ENCODE measurements at places on chromosomes 11 and 22.

- DNase-seq, result no peak
These were observed 7.3 kb downstream of the INS start for GRCh38 chr11:2153581-2154194.

- no peak for DNase-seq
These were observed 1.8 kb downstream of the BSCL2 start for GRCh38 chr11:62705413-62705812.

DNA sequence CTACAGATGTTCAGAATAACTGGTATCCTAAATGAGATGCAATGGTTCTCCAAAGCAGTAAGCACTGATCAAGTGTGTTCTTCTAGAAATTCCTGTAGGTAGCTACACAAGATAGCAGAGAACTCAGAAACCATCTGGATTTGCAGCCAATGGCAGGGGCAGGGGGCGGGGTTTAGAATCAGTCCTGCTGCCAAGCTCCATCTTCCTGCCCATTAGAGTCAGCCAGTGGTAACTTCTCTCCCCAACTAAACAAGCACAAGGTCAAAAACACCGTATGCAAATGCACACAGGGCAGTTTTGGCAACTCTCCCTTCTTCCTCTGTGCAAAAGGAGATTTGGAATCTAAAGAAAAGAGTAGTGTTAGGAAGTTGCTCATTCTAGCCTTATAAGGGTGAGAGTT is 237.5 kb upstream of the CCDC90B start:
- DNase-seq, result no peak

DNA sequence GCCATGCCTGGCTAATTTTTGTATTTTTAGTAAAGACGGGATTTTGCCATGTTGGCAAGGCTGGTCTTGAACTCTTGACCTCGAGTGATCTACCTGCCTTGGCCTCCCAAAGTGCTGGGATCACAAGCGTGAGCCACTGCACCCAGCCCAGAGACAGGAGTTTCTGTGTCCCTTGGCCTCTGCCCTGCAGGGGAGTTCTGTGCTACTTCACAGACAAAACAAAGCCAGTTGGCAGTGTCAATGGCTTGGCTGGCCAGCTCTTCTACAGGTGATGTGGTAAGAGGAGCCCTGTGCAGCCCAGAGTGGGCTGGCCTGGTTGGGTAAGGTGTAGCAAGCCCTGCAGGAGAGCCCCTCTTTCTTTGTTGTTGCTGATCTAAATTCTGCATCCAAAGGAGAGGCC is 60.5 kb upstream of the SHISAL1 start:
- no peak for DNase-seq

DNA sequence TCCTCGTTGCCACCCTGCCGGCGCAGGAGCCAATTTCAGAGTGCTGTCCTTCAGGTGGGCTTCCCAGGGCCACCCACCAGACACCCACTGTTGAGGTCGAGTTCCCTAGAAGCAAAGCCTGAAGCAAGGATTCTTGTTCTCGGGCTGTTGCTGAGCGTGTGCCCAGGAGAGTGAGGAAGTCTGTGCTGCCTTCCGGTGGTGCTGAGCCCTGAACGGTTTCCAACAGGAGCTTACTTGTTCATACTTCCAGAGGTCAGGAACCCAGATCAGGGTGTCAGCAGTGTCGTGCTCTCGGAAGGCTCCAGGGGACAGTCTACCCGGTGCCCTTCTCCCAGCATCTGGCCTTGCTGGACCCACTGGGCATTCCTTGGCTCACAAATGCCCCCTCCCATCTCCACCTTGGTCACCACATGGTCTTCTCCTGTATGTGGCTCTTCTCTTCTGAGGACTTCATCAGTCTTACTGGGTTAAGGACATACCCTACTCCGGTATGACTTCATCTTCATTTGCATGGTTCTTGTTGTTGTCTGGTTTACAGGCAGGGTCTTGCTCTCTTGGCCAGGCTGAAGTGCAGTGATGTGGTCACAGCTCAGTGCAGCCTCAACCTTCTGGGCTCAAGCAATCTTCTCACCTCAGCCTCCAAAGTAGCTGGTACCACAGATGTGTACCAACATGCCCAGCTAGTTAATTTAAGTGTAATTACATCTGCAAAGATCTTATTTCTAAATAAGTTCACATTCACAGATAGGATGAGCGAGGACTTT is 11.2 kb downstream of the SLC25A1 start:
- DNase-seq, result no peak

DNA sequence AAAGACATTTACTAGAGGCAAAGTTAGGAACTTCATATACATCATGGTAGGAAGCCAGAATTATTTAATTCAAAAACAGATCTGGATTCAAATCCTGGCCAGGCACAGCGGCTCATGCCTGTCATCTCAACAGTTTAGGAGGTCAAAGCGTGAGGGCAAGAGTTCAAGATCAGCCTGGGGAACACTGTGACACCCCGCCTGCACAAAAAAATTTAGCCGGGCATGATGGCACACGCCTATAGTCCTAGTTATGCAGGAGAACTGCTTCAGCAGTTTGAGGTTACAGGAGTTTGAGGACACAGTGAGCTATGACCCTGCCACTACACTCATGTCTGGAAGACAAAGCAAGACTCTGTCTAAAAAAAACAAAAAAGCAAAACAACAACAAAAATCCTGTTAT is 8.9 kb downstream of the MRTFA start:
- no peak for DNase-seq

DNA sequence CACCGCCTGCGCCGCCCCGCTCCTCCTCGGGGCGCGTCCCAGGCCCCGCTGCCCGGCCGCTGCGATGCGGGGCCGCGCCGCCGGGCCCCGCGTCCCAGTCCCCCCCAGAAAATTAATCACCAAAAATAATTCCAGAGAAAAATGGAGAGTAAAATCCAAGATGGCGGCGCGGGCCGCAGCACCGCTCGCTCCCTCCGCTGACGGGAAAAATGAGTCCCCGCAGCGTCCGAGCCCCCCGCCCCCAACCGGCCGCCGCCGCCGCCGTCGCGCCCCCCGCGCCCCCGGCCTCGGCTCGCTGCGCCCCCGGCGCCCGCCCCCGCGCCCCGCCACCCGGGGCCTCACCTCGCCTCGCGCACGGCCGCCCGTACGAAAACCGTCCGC is at the start of gene KMT5B:
Gene KMT5B, minus strand, starts transcription at position 162 of the 381 bp plus-strand sequence. CDS start 23,220 bp downstream, outside the sequence.
- no peak for DNase-seq

DNA sequence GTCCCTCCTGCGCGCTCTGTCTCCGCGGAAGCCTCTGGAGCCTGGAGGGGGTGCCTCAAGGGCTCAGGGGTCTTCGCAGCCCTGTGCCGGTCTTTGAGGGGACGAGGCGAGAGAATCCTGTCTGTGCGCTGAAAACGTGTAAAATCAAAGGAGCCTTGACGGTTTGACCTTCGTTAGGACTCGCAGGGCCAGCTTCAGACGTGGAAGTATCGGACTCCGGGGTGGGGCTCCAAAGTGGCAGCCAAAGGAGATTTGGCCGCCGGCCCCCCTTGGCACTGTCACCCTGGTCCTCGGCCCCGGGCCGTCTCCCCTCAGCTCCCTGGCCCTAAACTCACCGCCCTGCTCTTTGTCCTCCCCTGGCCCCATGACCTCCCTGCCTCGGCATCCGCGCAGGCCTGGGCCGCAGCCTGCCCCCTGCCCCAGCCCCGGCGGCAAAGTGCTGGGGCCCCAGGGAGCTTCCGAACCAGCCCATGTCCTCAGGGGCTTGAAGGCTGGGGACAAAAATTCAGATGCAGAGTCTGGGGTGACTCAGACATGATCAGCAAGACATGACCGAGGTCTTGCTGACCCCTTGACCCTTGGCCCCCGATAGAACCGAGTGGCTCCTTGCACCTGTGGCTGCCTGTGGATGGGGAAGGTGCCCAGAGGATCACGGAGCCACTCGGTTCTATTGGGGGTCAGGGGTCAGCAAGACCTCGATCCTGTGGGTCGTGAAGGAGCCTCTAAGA is 6.9 kb upstream of the PHRF1 start:
- DNase-seq, result no peak

- no peak for DNase-seq
These were observed 44.0 kb upstream of the ATXN10 start for GRCh38 chr22:45627489-45628233.

DNA sequence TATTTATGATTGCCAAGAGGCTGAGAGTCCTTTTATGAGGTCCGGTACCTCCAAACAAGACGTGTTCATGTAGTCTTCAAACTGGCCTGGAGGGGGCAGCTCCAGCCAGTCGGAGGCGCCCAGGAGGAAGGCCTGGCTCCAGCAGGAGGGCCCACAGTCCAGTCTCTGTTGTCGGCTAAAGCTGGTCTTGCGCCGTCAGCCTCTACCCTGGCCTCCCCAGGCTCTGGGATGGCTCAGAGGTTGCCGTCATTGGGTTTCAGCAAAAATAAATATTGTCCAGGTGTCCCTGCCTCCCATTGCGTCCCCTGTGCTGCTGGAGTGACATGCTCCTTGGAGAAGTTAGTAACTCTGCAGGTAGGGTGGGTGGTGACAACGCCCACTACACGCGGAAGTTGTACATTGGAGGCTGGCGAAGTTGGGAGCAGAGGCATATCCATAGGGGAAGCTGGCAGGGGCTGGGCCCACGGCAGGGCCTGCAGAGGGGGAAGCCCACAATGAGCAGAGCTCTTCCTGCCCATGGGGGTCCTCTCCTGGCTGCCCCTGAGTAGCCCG is 1.0 kb upstream of the SLC25A1 start:
- peak; percentile 19 for DNase-seq

GRCh38 chr11:79150320-79150719 is 290.5 kb downstream of the TENM4 start:
- no peak for DNase-seq

DNA sequence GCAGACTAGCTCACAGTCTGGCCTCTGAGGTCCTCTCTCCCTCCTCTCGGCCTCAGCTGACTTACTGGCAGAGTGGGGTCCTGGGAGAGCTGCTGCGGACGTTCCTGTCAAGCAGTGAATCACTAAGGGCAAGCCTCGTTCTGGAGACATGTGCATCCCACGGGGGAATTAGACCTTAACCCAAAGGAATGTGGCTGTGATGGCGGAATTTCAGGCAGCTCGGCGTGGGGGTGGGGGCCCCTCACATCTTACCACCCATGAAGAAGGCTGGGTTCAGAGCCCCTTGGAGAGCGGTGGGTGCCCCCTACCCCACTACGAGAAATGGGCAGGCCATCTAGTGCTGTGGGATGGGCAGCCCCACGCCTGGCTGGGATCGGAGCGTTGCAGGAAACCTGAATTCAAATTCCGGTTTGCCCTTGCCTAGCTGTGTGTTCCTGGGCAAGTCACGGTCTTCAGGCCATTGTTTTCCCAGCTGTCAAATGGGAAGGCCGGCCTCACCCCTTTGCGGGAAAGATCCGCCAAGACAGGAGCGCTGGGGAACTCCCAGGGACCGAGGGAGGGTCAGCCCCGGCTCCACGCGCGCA is 554 bp downstream of the LRRC32 start:
- DNase-seq, result no peak

- DNase-seq, result no peak
These were observed 919.2 kb downstream of the METTL15 start for GRCh38 chr11:29027436-29027835.

DNA sequence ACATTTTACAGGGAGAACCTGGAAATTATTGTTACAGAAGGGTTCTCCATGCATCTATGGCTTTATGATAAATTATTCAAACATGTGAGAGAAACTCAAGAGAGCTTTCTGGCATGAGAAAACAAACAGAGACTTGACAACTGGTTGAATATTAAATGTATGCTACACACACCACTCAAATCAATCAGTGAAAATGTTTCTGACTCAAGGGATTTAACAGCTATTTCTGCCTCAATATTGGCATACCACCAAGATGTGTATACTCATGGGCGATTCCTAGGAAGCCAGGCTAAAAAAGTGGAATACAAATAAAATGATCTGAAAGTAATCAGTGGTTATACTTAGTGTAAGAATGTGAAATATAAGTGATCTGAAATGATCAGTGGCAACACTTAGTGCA is 15.8 kb upstream of the OR51T1 start:
- DNase-seq, result no peak

DNA sequence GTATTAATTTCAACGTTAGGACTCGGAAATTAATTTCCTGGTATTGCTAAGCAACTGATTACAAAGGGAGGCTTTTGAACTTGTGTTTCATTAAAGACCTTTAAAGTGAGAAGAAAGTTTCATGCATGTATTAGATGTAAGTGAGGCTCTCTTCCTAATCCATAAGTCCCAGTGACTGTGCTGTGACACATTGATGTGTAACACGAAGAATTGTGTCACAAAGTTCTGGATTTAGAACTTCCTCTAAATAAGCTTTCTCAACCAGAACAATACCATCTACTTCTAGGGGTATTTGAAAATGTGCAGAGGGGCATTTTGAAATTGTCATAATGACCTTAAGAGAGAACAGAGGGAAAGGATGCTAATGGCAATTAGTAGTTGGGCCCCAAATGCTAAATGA is 14.4 kb downstream of the DCUN1D5 start:
- no peak for DNase-seq

DNA sequence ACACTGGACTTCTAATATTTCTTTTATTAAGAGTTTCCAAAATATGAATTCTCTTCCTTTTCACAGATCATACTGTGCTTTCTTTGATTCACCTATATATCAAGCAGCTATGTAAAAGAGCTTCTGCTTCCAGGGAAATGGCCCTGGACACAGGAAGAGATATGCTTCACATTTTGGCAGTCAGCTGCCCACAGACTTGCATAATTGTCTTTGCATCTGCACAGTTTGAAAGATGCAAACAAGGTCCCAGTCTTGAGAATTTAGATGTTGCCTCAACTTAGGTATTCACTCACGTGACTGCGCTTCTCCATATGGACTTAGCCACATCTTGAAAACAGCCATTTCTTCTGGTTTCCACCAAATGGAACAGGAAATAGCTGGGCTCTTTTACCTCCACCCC is 92.3 kb upstream of the POU2AF2 start:
- DNase-seq, result no peak

GRCh38 chr11:46504817-46505613 is 88.8 kb downstream of the AMBRA1 start:
- no peak for DNase-seq

DNA sequence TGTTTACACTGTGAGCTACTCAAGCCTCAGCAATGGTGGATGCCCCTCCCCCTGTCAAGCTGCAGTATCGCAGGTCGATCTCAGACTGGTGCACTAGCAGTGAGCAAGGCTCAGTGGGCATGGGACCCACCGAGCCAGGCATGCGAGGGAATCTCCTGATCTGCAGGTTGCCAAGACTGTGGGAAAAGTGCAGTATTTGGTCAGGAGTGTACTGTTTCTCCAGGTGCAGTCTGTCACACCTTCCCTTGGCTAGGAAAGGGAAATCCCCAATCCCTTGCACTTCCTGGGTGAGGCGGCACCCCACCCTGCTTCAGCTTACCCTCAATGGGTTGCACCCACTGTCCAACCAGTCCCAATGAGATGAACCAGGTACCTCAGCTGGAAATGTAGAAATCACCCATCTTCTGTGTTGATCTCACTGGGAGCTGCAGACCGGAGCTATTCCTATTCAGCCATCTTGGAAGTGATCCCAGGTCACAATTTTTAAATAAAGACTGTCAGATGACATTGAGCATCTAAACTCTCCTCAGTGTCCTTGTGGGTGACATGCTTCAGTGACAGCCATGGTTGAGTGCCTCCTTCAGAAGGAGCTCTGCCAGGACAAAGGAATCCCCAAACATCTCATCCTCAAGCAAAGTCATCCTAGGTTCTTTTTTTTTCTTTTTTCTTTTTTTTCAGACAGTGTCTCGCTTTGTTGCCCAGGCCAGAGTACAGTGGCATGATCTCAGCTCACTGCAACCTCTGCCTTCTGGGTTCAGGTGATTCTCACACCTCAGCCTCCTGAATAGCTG is 10.8 kb downstream of the SLC22A24 start:
- no peak for DNase-seq
